ENCODE measurements at places on chromosomes 3 and 15.
A peak's percentile ranks its signal among the peaks of the same experiment; 100 is the strongest.

- DNase-seq, result no peak
These were observed 77.6 kb upstream of the XXYLT1 start for GRCh38 chr3:195348426-195349115.

DNA sequence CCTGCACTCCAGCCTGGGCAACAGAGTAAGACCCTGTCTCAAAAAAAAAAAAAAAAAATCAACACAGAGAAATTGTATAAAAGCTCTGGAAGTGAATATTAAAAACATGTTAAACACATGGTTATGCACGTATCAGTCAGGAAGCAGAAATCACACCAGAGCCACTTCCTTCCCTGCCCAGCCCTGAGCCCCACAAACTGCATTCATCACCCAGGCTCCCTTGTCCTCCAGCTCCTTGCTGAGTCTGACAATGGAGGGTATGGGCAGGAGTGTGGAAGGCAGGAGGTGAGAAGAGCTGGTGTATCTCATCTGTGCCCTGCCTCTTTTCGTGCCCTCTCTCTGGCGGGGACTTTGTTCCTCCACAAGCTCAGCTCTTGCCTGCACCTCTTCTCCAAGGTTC lies 12.1 kb upstream of the LOXL1 start:
- DNase-seq, result no peak

- DNase-seq, result no peak
These were observed 12.9 kb downstream of the ISL2 start for GRCh38 chr15:76349301-76350070.

DNA sequence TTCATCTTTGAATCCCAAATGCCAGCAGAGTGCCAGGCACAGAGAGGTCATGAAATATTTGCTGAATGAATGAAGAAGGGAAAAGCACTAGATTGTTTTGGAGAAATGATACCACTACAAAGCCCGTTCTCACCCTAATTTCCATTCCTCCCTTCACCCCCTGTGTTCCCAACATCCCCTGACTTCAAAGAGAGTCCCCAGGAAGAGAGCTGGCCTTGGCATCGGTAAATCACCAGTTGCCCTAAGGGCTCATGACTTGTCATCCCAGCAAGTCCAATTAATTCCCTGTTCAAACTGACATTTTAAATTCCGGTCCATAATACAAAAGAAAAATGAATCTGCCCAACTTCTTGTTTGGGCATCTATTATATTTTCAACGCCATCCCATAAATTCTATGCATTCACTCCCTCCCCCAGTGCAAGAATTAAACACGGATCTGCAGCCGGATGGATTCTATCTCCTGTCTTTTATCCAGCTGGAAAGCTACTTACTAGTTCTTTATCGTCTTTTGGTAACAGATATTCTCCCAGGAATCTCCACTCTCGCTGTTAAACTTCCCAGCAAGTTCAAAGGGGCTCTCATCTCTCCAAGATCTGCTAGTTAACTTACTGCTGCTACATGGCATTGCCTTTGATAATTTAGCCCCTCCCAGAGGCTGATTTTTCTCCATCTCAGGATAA lies 63.9 kb upstream of the TSC22D2 start:
- DNase-seq, result no peak

DNA sequence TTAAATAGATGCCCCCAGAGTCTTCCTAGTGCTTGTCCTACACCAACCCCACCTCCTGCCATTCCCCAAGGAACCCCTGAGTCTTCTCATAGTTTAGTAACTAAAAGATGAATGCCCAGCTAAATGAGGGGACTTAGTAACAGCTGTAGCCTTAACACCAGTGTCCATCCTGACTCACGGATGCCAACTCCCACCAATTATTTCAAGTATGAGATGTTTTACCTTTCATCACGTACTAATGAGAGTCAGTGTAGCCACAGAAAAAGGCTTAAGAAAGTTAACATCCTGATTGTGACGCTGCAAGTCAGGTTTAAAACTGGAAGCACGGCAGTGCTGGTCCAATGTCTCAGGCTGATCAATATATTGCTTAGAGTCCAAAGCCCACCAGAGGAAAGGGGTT lies 109.9 kb downstream of the FMN1 start:
- no peak for DNase-seq

- DNase-seq, result no peak
These were observed 493.4 kb upstream of the ALCAM start for GRCh38 chr3:104873331-104873730.

DNA sequence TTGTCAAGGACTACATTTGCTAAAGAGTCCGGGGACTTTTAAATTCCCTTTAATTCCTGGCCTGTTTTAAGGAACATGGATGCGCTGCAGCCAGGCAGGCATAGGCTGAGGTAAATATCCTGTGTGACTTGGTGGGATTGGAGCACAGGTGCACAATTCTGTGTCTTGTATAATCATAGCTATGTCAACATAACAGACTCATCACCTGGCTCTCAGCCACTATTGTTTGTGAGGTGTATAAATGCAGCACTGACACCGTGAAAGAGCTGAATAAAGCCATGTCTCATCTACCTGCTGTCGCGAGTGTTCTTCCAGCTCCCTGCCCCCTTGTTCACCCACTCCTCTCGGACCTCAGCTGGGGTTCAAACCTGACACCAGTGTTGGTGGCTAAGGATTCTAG lies 109.7 kb downstream of the MFSD1 start:
- DNase-seq, result no peak

- peak; percentile 87 for DNase-seq
These were observed 7.9 kb downstream of the FAH start for GRCh38 chr15:80160570-80161156.

DNA sequence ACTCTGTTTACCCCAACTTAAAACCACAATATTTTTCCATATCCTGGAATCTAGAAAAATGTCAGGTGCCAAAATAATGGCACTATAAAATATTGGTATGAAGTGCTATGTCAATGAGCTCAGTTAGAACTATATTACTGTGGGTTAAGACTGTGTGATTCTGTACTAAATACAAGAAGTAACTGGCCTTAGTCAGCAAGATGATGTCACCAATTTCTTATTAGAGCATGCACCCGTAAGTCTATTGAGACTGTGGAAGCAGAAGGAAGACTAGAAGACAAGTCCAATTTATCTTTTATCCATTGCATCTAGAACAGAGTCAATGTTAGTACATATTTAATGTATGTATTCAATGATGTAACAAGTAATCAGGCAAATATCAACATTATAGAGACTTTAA lies 25.0 kb downstream of the LRRC58 start:
- no peak for DNase-seq

- DNase-seq, result no peak
These were observed 20.5 kb downstream of the CPN2 start for GRCh38 chr3:194330579-194330978.

DNA sequence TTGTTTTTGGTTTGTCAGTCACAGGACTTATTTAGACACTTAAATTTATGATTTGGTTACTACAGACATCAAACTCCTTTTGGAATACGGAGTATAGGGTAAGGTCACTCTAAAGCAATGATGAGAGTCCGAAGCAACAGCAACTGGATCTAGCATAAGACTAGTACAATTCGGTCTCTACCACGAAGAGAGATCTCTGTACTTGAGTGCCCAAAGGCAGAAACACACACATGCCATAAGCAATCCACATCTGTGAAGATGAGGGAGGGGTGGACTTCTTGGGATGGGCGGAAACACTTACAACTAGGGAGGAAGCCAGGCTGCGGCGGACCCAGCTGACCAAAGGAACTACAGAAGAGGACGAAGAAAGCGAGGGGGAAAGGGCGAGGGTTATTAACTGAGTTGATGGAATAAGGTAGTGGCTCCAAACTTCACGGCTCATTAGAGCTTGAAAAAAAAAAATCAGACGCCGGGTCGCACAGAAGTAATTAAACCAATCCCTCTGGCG lies 595 bp downstream of the DPH6 start:
- DNase-seq, result peak; percentile 62

- no peak for DNase-seq
These were observed 28.2 kb upstream of the KCNMB3 start for GRCh38 chr3:179278932-179279693.

GRCh38 chr3:172217877-172218276 lies 178.5 kb downstream of the FNDC3B start:
- no peak for DNase-seq

GRCh38 chr15:27278761-27279160 lies 307.8 kb downstream of the GABRG3 start:
- no peak for DNase-seq

- peak; percentile 21 for DNase-seq
These were observed 72.0 kb upstream of the LSAMP start for GRCh38 chr3:116517308-116517707.

- DNase-seq, result peak; percentile 28
These were observed 3.0 kb upstream of the TLE3 start for GRCh38 chr15:70100474-70101341.

- peak; percentile 54 for DNase-seq
These were observed 2.5 kb downstream of the XIRP1 start for GRCh38 chr3:39189959-39190269.

DNA sequence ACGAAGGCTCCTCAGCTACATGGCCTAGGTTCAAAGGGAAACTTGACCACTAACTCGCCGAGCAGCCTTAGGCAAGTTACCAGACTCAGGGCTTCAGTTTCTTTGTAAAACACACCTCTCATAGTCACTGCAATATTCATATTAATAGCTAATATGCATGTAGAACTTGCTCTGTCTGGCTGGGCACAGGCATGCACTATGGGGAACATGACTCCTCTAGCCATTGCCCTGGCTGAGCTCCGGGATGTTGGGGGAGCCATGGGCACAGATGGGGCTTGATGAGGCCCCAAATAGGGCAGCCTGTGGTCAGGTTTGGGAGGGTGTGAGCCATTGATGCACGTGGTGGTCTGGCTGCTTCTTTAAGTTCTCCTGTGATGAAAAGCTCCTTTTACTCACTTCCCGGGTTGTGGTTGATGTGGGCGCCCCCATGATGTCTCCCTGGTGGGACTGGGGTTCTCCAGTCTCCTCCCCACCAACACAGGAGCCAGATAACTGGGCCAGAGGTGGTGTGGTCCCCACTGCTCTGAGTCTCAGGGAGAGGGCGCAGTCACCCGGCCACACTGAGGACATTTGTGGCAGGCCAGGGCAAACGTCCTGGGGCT lies 29.4 kb upstream of the DUSP7 start:
- DNase-seq, result no peak

GRCh38 chr3:134749802-134750553 lies 45.1 kb upstream of the EPHB1 start:
- DNase-seq, result no peak

GRCh38 chr3:12351145-12351544 lies 62.3 kb downstream of the PPARG start:
- DNase-seq, result no peak

- no peak for DNase-seq
These were observed 837 bp downstream of the CACNA2D3 start for GRCh38 chr3:54123003-54123775.

GRCh38 chr15:74604983-74605794 lies 10.4 kb upstream of the CLK3 start:
- DNase-seq, result no peak

GRCh38 chr3:179321668-179322285 lies 1.1 kb upstream of the ZNF639 start:
- DNase-seq, result peak; percentile 51

GRCh38 chr3:172844428-172844827 lies 93.9 kb downstream of the ECT2 start:
- no peak for DNase-seq

DNA sequence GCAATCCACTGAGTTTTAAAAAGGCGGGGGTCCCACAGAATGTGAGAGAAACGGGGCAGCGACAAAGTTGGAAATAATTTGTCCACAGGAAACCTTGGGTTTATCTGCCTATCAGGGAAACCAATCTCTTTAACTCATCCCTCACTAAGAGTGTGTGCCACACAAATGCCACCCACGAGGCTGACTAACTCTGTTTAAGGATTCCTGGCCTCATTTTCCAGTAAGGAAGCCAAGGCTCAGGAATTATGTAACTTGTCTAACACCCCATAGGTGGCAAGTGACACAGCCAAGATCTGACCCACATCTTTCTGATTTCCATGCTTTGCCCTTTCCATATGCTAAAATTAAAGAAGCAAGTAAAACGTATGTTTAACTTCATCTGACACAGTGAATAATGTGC lies 263.2 kb downstream of the CNTN3 start:
- no peak for DNase-seq

GRCh38 chr3:134899786-134900185 lies 104.7 kb downstream of the EPHB1 start:
- DNase-seq, result no peak

DNA sequence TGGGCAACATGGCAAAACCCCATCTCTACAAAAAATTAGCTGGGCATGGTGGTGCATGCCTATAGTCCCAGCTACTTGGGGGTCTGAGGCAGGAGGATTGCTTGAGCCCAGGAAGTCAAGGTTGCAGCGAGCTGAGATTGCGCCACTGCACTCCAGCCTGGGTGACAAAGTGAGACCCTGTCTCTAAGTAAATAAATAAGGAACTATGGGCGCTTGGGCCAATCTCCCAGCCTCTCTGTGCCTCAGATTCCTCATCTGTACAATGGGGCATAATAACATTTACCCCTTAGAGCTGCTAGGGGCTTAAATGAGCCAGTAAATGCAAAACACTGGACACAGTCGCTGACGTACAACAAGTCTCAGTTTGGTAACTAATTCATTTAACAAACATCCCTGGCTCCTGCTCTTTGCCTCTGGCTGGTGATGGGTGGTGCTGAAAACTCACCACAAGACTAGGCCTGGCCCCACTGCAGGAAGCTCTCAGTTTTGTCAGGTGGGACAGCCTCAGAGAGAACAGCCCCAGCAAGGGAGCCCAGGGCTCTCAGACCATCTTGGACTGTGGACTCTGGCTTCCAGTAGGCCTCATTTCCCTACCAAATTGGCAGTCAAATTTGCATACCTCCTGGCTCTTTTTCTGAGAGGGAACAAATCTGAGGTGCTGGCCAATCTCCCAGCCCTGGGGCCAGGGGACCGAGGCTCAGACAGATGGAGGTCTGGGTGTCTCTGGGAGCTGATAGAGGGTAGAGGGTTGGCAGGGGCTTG lies 6.4 kb upstream of the TBC1D2B start:
- no peak for DNase-seq

GRCh38 chr3:13262493-13263211 lies 157.5 kb downstream of the NUP210 start:
- peak; percentile 11 for DNase-seq

- peak; percentile 5 for DNase-seq
These were observed 396.3 kb downstream of the IL5RA start for GRCh38 chr3:2713923-2714322.

DNA sequence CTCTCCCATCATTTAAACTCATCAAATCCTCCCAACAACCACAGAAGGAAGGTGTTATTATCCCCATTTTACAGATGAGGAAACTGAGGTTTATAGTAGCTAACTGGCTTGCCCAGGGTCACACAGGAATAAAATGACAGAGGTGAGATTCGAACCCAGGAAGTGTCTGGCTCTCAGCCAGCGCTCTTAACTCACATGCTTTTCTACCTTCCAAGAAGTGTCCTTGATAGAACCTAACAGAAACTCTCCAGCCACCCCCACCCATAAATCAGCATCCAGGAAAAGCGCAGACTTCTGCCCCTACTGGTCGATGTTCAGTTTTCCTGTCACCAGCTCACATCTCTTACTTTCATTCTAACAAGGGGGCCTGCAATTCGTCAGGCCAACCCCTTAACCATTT lies 51.7 kb downstream of the SPATA12 start:
- DNase-seq, result peak; percentile 18

GRCh38 chr3:34000301-34000700 lies 201.9 kb downstream of the PDCD6IP start:
- DNase-seq, result no peak

GRCh38 chr15:60844511-60845174 lies 365.7 kb upstream of the ICE2 start:
- no peak for DNase-seq
